ENCODE measurements at places on chromosomes 7 and 10. TPM values are rescaled to one million over a fixed set of nuclear protein-coding genes. Genes with fewer than 3 reads are reported as not detected.
A peak's percentile ranks its signal among the peaks of the same experiment; 100 is the strongest.

GRCh38 chr7:39336442-39336841 lies 229.8 kb upstream of the YAE1 start:
- no peak for DNase-seq

DNA sequence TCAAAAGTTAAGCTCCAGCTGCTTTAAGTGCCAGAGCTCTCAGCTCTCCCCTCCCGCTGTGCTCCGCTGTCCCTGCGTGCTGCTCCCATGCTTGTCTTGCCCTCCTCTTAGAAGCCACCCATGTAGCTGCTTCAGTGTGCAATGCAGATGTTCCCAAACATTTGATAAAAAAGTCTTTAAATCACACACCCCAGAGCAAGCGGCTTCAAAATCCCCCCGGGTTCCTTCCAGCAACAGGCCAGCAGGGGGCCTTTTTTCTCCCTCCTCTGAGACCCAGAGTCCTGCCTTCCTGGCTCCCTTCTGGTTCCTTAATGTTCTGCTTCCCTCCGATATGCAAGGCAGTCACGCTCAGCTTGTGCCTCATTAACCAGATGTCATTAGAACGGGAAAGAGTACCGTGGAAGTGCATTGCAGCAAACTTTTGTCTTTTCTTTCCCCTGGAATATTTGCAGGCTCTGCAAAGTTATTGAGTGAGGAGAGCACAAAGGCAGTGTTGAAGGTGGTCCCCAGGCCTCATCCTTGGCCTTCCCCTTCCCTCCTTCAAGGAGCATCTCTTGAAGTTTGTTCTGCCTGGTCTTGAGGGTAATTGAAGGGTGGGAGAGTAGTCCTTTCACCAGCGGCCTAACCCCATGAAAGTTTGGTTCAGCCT lies 25.5 kb downstream of the LDB3 start:
- DNase-seq: peak; percentile 92

- DNase-seq: no peak
Observed at GRCh38 chr10:67261300-67261797, 335.5 kb downstream of the LRRTM3 start.

- DNase-seq: no peak
Observed at GRCh38 chr7:125074141-125074540, 144.5 kb upstream of the POT1 start.

- peak; percentile 37 for DNase-seq
Observed at GRCh38 chr10:74011770-74012169, 13.9 kb downstream of the VCL start.

GRCh38 chr10:74133923-74134820 lies 16.5 kb downstream of the AP3M1 start:
- DNase-seq: no peak

GRCh38 chr7:24024276-24025068 lies 259.5 kb upstream of the NPY start:
- DNase-seq: no peak

DNA sequence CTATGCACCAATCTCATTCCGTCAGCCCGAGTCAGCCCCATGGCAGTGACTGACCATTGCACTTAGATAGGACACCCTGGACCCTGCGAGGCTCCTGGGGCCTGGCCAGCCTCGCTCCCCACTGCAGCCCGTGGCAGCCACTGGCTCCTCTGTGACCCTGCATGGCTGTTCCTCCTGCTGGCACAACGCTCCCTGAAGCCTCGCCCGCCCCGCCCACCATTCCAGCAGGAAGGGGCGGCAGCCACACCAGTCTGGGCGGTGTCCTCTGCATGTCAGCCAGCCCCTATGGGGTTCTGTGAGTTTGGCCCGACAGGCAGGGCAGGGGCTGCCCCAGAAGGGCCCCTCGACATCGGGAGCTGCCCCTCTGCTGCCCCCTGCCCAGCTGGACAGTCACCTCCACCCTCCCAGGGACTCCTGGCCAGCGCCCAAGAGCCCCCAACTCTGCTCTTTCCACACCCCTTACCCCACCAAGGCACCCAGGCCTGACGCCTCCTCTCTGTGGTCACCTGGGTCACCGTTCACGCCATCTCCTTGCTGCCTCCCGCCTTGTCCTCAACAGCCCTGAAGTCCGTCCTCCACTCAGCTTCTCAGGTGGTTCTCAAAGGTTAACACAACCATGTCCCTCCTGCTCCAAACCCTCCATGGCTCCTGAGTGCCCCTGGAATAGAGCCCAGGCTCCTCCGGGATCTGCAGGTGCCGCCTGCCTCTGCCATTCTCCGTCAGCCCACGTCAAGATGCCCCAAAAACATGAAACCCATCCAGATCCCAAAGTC lies 103.5 kb downstream of the MICALL2 start:
- peak; percentile 82 for DNase-seq

The PGAM2 gene
- total RNA-seq: 0.36 TPM

The CUL1 gene
- 39.8 TPM for total RNA-seq

The SPDYE16 gene
- total RNA-seq: 0.36 TPM

The AGMO gene
- 1.2 TPM for total RNA-seq

The TAS2R60 gene
- total RNA-seq: not detected

The GPER1 gene
- total RNA-seq: 10.3 TPM

The CTAGE8 gene
- total RNA-seq: 2.4 TPM

All from osteoblast (primary cell).